ENCODE measurements at places on chromosomes 13 and 19.

DNA sequence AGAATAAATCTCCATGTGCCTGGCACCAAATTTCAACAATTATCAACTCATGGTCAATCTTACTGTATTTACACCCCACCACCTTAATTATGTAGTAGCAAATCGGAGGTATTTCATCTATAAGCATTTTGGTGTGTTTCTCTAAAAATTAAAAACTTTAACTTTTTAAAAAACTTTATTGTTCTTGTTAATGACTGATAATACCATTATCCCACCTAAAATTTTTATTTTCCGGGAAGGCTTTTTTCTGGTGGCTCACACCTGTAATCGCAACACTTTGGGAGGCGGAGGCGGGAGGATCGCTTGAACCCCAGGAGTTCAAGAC lies 453 bp upstream of the PDCD2L start:
- no peak for DNase-seq

DNA sequence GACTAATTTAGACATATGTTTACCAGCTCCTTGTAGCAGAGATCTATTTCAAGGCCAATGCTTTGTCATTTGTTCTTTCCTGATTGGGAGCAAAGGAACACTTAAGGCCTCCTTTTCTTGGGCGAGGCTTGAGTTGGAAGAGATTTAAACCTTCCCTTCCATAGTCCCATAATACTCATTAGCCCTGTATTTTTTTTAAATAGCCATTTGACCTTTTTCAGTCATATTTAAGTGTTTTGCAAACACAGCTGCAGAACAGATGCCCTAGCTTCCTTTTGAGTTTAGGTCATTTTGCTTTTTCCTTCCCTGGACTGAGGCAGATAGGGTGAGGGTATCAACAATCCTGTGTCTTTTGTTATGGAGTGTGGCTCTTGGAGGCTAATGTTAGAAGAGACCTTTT lies 198.3 kb downstream of the NBEA start:
- DNase-seq, result no peak

DNA sequence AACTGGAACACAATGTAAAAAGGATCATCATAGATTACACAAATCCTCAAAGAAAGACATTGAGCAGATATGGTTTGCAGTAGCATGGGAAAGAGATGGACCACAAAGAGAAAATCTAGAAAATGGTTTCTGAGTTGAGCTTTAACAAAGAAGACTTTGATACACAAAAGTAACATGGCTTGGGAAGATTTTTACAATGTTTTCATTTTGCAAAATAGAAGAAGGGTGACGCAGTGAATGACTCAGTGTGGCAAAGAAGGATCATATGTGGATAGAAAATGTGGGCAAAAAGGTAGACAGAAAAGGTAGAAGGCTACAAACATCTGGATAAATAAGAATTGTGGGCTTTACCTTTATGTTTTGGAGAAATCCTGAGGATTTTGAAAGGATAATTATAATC lies 1220.5 kb downstream of the PCDH17 start:
- no peak for DNase-seq

DNA sequence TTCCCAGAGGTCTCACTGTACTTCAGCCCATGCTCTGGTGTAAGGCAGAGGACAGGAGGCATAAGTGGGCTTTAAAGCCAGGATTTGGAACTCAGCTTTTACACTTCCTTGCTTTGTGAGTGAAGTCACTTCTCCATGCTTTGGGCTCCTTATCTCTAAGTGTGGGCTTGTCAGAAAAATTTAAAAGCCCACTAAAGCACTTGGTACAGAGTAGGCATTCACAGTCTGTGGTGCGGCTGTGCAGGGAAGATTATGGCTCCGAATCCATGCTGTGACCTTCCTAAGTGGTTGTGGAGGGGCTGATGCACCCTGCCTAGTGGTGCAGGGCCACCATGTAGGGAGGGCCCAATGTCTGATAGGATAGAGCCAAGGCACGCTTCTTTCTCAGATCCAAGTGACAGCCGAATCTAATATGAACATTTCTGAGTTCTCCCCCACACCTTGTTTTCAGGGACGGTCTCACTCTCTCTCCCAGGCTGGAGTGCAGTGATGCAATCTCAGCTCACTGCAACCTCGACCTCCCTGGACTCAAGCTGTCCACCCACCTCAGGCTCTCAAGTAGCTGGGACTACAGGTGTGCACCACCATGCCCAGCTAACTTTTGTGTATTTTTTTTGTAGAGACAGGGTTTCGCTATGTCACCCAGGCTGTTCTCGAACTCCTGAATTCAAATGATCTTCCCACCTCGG lies 6.9 kb downstream of the TIMM29 start:
- no peak for DNase-seq

DNA sequence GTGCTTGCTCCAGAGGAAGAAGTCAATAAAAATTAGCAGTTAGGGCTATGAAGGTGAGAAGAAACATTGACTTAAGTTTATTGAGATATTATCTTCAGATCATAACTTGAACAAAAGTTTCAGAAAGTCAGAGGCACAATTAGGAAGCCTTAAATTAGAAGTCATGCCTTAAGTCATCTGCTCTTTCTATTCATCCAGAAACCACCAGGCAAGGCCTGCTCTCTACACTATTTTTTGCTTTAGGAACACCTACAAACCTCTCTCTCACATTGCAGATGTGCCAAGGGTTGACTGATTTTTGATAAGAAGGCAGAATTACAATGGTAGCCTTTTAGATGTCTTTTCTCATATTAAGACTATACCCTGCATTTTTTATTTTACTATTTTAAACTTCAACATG lies 268.7 kb downstream of the SPRY2 start:
- DNase-seq, result no peak

DNA sequence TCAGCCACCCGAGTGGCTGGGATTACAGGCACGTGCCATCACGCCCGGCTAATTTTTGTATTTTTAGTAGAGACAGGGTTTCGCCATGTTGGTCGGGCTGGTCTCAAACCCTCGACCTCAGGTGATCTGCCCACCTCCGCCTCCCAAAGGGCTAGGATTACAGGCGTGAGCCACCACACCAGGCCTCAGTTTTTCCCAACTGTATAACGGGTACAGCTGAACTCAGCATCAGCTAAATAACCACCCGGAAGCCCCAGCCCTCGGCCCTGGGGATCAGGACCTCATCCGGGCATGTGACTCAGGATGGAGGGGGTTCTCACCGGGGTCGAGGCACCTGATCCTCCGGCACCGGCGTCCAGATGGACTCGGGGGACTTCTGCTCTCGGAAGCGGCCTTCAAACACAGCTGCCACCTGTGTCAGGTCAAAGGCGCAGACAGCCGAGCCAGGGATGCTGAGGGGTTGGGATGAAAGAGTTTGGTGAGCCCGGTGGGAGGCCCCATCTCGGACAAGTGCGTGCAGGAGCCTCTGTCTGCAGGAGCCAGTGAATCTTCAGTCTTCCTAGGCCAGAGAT lies 8.9 kb downstream of the SEMA6B start:
- no peak for DNase-seq

DNA sequence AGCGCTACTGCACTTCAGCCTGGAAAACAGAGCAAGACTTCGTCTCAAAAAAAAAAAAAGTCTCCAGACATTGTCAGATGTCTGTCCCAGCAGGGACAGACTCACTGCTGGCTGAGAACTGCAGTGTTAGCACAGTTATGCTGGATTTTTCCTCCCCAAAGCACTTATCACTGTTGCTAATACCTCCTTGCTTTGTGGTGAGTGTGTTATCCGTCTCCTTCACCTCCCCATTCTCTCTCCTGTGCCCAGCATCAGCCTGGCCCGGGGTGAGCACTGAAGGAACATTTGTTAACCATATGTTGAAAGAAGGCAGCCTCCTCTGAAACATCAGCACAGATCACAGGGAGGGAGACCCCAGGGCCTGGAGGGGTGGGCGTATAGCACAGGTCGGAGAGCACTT lies 11.3 kb downstream of the MYO9B start:
- DNase-seq, result no peak

- peak; percentile 86 for DNase-seq
Measured at GRCh38 chr19:5048091-5048726, 79.3 kb downstream of the KDM4B start.

- DNase-seq, result no peak
Measured at GRCh38 chr19:41566001-41566400, 10.0 kb upstream of the CEACAM21 start.

DNA sequence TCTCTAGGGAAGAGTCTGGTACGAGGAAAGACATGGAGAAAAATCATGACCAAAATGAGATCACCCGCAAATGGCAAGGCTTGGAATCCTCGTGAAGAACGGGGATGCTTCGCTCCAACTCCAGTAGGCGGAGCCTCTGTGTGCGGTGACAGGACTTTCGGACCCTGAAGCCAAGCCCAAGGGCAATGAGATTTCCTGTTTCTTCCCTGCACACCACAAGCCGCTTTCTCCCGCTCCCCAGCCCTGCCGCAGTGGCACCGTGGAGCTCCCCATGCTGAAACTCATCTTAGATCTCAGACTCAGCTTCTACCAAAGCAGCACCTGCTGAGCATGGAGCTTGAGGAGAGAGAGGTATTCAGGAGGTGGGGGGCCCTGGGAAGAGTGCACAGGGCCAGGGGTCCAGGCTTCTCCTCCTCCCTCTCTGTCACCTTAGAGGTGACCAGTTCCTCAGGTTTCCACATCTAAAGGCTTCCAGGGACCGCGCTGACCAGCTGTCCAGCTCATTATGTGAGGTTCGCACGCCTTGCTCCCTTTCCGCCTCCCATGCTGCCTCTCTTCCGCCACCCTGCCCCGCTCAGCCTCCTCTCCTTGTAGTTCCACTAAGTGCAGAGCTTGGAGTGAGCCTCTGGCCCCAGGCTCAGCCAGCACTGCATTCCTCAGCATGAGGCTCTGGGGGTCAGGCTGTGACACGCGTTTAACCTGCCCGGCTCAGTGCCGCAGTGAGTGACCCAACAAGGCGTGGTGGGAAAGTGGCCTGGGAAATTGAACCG lies 153.8 kb upstream of the SOX1 start:
- DNase-seq, result no peak

DNA sequence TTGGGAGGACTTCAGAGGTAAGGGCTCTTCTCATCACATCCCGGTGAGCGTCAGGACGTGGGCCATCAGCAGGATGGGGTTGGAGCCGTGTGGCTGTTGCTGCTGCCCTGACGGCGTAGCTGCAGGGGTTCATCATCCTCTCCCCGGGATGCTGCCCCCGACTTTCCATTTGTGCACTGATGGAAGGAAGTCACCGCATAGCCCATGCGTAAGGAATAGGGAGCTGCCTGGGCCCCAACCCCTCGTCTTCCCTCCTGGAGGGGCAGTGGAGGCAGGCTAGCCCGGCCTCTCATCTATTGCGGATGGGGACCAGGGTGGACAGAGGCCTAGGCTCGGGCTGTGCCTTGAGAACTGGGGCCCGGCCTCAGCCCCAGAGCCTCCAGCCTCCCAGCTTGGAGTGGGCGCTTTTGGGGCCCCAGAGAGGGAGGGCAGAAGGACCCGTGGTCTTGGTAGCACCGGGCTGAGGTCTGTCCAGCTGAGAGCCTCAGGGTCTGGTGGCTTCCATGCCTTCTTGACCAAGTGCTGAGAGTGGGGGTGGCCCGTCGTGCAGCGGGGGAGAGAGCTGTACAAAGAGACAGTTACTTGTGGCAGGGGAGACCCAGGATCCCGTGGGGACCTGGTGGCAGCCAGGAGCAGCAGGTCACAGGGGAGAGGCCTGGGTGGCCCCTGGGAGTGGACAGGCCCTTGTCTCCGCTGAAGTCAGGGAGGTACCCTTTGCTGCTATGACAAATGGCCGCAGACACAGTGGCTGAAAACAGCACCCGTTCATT lies 44.0 kb downstream of the KDM4B start:
- no peak for DNase-seq

GRCh38 chr13:29702912-29703351 lies 107.4 kb upstream of the SLC7A1 start:
- no peak for DNase-seq

DNA sequence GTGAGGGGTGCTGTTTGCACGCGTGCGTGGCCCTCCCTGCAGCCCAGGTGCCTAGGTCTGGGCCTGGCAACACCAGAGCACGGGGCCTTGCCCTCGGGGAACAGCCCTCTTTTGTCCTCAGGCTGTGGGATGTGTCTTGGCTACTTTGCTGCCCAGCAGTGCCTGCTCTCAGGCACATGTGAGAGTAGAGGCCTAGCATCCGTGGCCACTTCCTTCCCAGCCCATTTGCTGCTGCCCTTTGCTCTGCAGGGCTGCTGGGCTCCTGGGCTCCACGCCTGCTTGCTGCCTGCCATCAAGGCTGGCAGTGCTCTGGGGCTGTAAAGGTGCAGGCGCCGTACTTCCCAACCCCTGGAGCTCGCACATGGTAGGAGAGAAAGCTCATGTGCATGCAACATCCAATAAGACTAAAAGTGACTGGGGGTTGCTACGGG lies 46.6 kb downstream of the CAPN12 start:
- no peak for DNase-seq

DNA sequence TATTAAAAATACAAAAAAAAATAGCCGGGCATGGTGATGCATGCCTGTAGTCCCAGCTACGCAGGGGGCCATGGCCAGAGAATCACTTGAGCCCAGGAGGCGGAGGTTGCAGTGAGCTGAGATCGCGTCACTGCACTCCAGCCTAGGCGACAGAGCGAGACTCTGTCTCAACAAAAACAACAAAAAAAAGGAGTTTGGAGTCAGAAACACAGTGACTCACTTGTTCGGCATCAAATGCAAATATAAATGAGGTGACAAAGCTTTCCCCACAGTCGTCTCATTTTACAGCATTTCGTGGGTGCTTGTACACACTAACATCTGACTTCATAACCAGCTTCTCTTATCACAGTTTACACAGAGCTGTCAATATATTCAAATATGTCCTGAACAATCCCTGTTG lies 11.0 kb downstream of the ZNF665 start:
- DNase-seq, result no peak

DNA sequence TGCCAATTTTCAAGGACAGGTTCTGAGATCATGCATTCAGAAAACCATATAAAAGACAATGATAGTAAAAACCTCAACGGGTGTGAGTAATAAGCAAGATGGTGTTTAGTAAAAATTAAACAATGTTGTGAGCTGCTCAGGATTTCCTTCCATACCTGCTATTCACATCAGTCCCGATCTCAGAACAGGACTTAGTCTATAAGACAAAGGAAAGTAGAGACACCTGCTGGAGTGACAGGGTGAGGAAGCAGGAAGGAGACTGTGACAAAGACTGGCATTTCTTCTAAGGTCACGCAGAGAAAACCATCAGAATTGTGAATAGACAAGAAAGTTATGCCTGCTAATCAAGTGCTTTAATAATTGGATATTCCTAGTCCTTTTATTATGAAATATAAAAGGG lies 648.0 kb downstream of the DACH1 start:
- no peak for DNase-seq

GRCh38 chr19:55579766-55580621 lies 654 bp downstream of the ZNF579 start:
- peak; percentile 38 for DNase-seq

GRCh38 chr13:20398459-20398858 lies 127.2 kb downstream of the CRYL1 start:
- no peak for DNase-seq

DNA sequence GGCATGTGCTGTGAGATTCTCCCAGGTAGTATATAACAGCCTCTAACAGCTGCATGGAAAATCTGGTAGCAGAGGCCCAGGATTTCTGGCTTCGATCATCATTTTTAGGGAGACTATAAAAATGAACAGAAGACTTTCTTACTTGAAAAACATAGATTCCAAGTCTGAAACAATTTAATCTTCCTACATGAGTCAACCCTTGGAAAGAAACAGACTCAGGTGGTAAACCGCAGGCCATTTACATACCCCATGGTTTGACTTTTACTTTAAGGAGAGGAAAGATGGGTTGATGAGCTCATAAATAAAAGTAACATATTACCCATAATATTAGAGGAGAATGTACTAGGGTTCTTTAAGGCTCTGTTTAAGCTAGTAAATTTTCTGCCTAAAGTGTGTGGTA lies 121.6 kb downstream of the CYSLTR2 start:
- no peak for DNase-seq

- DNase-seq, result no peak
Measured at GRCh38 chr13:21338156-21338555, 120.9 kb downstream of the ZDHHC20 start.

GRCh38 chr19:5588906-5589676 lies 21.3 kb upstream of the TINCR start:
- no peak for DNase-seq
